ENCODE measurements at places on chromosomes 3 and 15.

GRCh38 chr3:31550452-31551251 lies 17.9 kb downstream of the STT3B start:
- no peak for DNase-seq

- no peak for DNase-seq
Observed at GRCh38 chr15:37101980-37102304, 1.6 kb upstream of the MEIS2 start.

GRCh38 chr3:43260412-43260811 lies 25.9 kb upstream of the SNRK start:
- DNase-seq = no peak

DNA sequence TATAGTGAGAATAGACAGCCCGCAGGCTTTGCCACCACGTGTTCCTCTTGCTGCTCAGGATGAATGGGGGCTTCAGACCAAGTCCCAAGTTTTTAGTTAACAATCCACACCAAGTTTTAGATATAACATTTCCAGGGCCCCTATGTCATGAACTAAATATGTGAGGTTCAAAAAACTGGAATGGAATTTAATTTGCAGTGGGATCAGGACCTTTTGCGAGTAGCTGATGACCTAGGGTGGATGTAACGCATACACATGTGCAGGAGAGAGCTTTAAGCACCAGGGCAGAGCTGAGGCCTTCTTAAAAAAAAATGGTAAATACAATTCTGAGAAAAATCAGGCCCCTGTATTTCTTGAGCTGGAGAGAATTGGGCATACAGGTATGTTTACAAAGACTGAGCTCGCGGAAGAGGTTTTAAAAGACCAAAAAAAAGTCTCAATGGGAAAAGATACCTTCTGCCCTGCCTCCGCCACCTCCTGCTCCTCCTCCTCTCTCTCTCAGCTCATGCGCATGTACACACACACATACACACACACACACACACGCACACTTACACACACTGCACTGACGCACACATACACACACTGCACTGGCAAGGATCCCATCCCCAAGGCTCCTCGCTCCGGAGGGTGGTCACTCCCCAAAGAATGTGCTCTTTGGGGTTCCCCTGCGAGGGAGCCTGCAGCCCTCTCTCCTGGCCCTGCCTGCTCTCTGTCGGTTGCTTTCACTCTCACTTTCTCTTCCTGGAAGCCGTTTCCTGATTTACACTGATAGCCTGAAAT lies 48.2 kb upstream of the IGF1R start:
- DNase-seq = no peak

DNA sequence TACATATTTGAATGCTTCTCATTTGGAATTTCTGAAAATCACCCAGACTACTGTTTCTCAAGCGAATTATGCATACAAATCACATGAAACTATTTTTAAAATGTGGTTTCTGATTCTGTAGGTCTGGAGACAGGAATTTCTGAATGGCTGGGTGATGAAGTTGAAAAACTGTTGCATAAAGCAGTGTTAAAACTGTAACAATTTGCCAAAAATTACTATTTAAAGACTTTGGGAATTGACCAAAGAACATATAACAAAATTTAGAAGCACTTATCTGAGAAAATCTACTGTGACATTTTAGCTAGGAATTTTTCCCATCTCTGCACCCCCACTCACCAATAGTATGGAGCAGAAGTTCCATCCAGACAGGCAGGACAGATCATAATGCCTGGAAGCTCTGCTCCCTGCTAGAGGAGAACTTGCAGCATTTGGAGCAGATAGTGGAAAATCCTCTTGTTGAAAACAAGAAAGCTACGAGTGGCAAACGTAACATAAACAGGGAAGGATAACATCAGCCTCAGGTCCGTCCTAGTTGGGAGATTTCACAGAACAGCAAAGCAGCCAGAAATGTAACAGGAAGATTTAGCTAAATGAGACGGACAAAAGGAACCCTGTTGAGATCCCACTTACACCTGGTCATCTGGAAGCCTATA lies 132.3 kb upstream of the MCTP2 start:
- DNase-seq = no peak

- no peak for DNase-seq
Observed at GRCh38 chr15:95470997-95471689, 859.4 kb upstream of the NR2F2 start.

GRCh38 chr15:54082836-54083492 lies 104.7 kb downstream of the UNC13C start:
- DNase-seq = no peak

DNA sequence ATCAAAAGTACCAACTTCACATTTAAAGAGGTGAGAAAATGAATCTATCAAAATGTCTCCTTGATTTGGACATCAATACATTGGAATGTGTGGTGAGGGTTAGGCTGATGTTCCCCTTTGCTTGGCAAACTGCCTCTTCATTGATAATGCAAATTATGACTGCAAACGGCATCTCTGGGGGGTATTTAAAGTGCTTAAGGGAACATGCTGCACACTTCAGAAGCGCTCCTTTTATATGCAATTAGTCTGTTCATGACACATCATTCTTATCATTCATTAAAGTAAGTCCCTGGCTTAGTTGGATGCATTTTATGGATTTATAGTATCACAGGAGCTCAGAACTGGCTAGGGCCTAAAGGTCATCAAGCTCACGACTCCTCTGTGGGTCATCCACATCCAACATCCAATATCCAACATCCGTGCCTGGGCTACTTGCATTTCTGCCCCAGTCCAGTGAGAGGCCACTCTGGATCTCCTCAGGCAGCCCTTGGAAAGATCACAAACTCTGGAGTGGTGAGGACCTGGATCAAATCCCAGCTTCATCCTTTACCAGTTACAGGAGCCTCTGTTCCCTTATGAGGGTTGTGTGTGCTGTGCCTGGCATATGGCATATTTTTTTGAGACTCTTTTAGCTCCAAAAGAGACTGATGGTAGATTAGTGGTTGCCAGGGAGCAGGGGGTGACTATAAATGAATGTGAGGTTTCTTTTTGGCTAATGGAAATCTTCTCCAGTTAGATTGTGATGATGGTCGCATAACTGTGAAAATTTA lies 136.8 kb upstream of the FOXB1 start:
- no peak for DNase-seq

- no peak for DNase-seq
Observed at GRCh38 chr15:77327844-77328529, 91.9 kb downstream of the PEAK1 start.
